Stimulated activated naive CD8-positive, alpha-beta T cell treated with anti-CD3 and anti-CD28 coated beads, Interleukin-15, amount 100 ng/mL, for 72 hours (primary cell): ENCODE measurements at places on chromosomes 3 and 15.

- DNase-seq, result no peak
These were observed 155.5 kb downstream of the PLD1 start for GRCh38 chr3:171654809-171655208.

DNA sequence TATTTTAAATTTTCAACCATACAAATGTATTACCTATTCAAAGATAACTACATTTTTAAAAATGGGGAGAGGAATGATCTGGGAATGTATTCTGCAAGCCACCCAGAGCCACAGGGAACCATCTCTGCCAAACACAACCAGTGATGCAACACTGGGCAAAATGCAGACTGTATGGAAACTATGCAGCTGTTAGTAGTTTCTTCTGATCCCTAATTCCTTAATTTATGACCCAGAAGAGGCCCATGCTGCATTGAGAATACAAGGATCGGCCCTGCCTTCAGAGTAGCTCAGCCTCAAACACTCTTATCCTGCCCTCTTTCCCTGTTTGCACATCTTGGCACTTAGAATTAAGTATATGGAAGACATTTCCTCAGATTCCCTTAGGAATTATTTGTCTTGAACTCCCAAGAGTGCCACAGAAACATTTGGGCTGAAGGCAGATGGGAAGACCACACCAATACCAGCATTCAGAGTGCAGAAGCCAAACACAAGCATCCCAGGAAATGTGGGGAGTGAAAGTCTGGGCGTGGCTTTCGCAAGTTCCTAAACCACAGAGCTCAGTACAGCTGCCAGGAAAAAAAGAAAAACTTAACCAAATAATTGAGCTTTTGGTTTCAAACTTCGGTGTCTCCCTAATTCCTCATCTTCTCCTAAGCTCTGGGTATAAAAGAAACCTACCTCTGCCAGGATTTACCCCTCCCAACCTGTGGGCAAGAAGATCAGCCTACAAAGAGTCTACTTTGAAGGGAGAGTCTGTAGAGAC, 5.3 kb downstream of the SNUPN start:
- DNase-seq, result no peak

DNA sequence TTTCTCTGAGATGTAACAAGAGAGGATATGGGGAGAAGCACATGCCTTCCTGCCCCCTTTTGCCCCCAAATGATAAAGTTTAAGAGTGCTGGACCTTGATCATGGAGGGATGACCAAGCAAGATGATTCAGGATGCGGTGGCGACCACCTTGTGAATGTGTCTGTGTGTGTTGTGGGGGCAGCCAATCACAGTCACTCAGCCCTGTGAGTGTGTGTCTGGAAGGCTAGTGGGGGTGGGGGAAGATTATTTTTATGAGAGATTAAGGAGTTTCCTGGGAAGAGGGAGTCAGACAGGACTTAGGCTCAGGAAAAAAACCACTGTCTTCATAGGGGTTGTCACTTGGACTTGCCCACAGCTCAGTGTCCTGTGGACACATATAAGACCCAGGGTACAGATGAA, 57.8 kb upstream of the KY start:
- no peak for DNase-seq

DNA sequence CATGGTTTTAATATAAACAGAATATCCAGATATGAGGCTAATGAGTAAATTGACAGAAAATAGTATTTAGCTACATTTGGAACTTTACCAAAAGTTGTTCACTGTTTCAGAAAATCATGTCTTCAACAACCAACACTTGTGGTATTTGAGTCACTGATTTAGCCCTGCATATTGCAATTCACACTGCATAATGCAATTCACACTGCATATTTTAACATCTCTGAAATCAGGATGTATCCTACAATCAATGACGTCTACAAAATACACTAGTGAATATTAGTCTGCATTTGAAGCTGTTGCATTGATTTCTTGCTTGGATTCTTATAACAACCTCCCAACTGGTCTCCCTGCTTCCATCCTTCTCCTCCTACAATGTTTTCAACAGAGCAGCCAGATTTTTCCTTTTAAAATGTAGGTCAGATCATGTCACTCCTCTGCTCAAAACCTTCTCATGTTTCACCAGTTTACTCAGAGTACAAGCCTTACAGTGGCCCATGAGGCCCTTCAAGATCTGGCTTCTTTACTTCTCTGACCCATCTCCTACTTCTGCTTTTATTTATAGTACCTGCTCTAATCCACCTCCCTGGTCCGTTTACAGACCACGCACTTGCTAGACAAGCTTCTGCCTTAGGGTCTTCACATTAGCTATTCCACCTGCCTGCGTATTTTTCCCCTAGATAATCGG, 11.4 kb upstream of the RAB11A start:
- DNase-seq, result no peak

GRCh38 chr15:60914360-60914759, 314.7 kb downstream of the RORA start:
- DNase-seq, result no peak

GRCh38 chr15:39238443-39238842, 342.4 kb upstream of the THBS1 start:
- DNase-seq, result no peak

GRCh38 chr3:109728861-109729494, 391.6 kb upstream of the DPPA4 start:
- no peak for DNase-seq

DNA sequence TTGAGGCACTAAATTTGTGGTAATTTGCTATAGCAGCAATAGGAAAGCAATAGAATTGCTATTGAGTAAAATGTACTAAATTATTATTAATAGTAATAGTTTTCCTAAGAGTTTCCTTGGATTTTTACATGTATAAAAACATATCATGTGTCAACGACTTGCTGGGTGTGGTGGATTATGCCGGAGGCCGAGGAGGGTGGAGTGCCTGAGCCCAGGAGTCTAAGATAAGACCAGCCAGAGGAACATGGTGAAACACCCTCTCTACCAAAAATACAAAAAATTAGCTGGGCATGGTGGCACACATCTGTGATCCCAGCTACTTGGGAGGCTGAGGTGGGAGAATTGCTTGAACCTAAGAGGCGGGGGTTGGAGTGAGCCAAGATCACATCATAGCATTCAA, 749.9 kb downstream of the TBL1XR1 start:
- DNase-seq, result no peak

DNA sequence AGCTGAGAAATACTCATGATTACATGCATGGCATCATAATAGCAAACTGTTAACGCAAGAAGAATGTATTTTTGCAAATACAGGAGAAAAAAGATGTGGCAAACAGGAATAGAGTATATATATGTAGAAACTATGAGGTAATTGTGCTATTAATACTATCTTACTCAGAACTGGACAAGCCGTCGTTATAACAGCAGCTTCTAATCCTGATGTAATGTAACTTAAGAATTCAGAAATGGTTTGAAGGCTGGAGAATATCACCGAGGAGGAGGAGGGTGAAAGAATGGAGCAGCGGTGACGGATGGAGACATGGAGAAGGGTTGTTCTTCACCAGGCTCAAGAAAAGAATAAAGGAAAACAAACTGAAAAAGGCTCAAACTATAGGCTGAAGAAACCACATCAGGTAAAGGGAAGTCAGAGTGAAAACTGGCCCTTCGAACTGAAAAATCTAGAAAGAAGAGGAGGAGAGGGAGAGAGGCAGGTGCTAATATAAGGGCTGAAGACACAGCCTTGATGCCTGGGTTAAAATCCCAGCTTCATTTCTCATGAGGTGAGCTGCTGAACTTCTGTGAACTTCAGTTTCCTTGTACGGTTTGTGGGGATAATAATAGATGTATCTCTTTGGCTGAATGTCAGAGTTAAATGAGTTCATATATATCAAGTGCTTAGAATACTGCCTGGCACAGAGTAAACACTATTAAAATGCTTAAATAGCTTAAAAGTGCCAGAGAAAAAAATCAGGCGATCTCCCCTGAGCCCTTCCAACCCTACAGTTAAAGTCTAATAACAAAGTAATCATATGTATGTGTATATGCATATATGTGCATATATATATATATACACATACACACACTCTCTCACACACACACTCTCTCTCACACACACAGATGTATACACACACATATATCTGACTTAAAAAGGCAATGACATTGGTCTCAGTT, 43.9 kb downstream of the GOLIM4 start:
- DNase-seq, result no peak

DNA sequence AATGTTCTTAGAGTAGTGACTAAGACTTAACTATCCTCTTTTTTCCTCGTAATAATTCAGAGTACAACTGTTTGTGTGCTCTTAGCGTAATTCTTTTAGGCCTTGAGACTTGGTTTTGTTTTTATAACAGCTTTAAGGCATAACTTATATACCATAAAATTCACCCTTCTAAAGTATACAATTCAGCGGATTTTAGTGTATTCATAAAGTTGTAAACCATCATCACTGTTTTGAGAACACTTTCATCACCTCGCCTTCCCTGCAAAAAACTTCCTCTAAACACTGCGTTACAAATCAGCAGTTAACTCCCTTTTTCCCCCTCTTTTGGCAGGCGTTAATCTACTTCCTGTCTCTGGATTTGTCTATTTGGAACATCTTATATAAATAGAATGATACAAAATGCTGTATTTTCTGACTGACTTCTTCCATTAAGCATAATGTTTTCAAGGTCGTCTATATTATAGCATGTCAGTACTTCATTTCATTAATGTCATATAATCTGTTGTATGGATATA, 18.7 kb downstream of the DNAJC13 start:
- no peak for DNase-seq

- DNase-seq, result no peak
These were observed 33.2 kb upstream of the RGMA start for GRCh38 chr15:93121973-93122910.

DNA sequence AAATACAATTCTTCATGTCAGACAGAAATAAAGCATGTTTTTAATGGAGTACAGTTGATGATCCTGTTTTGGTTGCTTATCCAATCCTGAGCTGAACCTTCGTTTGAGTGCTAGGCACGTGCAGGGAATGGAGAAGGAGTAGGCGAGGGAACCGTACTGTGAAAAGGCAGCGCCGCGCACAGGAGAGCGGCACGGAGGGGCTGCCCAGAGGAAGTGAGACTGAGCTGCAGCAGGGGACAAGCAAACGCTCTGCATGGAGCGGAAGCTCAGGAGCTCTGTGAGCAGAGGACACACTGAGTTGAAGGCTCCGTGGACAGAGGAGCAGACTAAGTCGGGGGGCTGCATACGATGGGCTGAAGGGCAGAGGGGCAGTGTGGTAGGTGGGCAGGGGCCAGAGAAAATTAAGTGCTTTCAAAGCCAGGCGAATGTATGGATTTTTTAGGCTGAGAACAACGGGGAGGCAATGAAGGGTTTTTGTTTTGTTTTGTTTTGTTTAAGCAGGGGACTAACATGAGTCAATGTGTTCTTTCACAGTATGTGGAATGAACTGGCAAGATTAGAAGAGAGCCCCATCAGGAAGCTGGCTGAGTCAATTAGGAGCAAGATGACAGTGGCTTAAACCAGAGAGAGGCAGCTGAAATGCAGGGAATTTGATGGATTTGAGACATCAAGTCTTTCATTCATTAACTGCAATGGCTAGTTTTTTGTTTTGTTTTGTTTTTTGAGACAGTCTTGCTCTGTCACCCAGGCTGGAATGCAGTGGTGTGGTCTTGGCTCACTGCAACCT, 23.8 kb upstream of the TM2D3 start:
- no peak for DNase-seq

- DNase-seq, result no peak
These were observed 2.3 kb downstream of the PLA2G4E start for GRCh38 chr15:42018306-42019224.

GRCh38 chr3:129061888-129062834, 1.6 kb downstream of the GP9 start:
- DNase-seq, result no peak

- no peak for DNase-seq
These were observed 44.3 kb upstream of the GCNT3 start for GRCh38 chr15:59567324-59567723.

DNA sequence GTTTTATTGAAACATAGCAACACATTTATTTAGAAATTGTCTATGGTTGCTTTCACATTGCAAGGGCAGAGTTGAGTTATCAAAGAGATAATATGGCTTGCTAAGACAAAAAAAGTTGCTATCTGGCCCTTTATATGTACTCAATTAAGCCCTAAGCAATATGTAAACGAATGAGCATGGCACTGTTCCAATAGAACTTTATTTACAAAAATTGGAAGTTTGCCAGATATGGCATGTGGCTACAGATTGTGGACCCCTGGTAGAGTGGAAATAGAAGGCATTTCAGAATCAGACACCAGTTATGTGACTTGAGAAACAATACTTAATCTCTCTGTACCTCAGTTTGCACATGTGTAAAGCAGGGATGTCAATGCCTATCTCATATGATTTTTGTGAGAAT, 515.6 kb upstream of the SGO1 start:
- DNase-seq, result no peak

GRCh38 chr15:74773731-74774252, 8.1 kb upstream of the CSK start:
- no peak for DNase-seq

DNA sequence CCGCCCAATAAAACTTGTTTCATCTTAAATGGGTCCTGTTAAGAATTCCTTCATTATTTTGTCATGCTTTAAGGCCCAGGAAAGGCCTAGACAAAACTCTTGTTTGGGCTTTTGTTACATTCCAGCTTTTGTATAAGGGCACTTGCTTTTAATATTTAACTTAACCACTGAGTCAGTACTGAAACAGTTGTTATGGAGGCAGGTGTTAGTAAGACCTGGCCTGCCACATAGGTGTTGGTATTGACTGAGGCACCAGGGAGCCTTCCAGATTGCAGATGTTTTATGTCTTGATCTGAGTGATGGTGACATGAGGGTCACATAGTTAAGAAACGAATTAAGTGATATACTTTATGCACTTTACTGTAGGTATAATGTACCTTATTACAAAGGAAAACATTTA, 274.9 kb upstream of the TGFBR2 start:
- DNase-seq, result peak; percentile 33

- no peak for DNase-seq
These were observed 557.9 kb downstream of the FGF12 start for GRCh38 chr3:192169332-192169915.

- no peak for DNase-seq
These were observed 4.8 kb upstream of the PHGR1 start for GRCh38 chr15:40345867-40346578.

- DNase-seq, result no peak
These were observed 41.6 kb downstream of the ILDR1 start for GRCh38 chr3:121980450-121980796.

DNA sequence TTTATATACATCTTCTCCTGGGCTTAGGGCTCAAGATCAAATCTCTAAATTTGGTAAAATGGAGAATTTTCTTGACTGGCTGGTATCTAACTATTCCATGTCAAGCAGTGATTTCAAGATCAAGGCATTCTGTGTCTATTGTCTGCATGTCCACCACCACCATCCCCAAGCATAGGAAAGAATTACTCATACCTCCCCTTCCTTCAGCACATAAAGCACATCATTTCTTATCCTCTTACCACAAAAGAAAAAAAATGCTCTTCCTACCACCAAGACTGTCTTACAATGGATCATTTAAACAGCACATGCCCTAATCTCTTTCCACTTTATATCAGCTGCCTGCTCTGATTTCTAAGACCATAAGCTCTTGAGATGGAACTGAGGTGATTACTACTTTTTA, 470.5 kb upstream of the THBS1 start:
- no peak for DNase-seq

GRCh38 chr3:148791920-148792319, 35.7 kb upstream of the CPB1 start:
- DNase-seq, result no peak
